ENCODE measurements at places on chromosomes 13 and 19.

GRCh38 chr19:36573895-36574720 is 1.0 kb upstream of the ZNF529 start:
- no peak for DNase-seq

DNA sequence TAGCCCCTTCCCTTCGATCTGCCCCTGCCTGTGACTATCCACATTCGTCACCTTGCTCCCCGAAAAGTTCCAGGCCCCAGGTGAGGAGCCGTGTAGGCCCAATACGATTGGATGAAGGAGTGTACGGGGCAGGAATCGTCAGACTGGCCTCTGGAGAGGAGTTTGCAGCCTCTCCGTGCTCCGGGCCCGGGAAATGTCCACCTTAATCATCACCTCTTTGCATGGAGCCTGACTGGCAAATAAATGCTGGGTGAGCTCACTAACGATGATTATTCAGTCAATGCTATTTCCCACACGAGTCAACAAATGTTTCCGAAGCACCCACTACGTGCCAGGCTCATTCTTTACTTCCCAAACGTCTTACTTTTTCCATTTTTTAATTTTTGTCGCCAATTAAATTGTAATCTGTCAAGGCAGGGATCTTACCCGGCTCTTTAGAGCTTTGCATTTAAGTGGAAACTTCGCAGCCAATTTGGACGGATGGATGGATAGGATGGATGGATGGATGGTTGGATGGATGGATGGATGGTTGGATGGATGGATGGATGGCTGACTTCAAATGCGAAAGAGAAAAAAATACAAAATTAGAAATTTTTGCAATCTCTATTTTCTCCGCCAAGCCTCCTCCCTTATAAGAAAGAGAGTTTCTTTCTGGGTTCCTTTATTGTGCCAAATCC is 45.8 kb downstream of the TGDS start:
- DNase-seq = no peak

GRCh38 chr19:953445-954271 is 27.8 kb downstream of the ARID3A start:
- no peak for DNase-seq

- DNase-seq = no peak
Measured at GRCh38 chr13:75445717-75446499, 36.1 kb downstream of the TBC1D4 start.

DNA sequence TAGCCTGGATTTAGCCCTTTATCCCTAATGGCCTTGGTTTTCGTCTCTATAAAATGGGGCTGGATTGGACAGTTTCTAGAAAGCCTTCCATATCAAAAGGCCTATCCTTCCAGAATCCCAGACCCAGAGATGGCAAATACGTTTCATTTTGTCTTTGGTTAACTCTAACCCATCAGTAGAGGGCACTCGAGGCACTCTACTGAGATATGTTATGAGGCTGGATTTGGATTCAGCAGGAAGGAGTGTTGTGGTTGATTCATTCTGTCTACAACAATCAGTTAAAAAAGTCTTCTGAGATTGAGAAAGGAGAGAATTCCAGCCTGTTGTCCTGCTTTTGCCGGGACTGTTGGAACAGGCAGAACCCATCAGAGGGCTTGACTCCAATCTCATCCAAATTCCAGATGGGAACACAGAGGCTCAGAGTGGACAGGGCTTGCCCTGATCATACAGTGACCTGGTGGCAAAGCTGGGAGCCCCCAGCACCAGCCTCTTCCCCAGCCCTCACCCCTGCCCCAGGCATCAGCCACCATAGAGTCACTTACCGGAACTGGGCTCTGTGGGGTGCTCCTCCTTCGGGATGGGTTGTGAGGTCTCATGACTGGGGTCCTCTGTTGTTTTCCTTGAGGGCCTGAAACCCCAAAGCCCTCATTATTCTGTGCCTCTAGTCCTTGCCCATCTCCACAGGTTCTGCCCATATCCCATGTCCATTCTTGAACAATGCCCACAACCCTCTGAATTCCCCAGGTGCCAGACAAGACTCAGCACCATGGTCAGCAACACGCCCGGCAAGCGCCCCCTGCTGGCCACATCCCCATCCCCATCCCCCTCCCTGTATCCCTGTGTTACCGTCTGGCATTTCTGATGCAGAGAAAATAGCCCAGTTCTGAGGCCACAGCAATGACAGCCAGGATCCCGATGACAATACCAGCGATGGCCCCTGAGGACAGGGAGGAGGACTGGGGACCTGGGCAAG is 12.3 kb upstream of the ZNF180 start:
- DNase-seq = no peak

- DNase-seq = no peak
Measured at GRCh38 chr19:51079481-51080110, 3.1 kb downstream of the KLK14 start.

GRCh38 chr13:90702050-90702449 is 645.4 kb upstream of the MIR17HG start:
- DNase-seq = no peak

GRCh38 chr13:28654276-28654675 is 4.7 kb upstream of the POMP start:
- no peak for DNase-seq

All from activated naive CD4-positive, alpha-beta T cell treated with anti-CD3 and anti-CD28 coated beads, Interleukin-2, amount 50 U/mL, for 72 hours (primary cell).